Suppressor macrophage treated with lipopolysaccharide for 1 hour (primary cell): ENCODE measurements at places on chromosomes 2 and 18.

- DNase-seq = no peak
Observed at GRCh38 chr2:153823880-153824279, 47.8 kb upstream of the GALNT13 start.

- DNase-seq = no peak
Observed at GRCh38 chr2:123935405-123935804, 89.7 kb upstream of the CNTNAP5 start.

GRCh38 chr2:143700865-143701264 is 571.6 kb downstream of the ARHGAP15 start:
- DNase-seq = no peak

GRCh38 chr18:62578980-62579511 is 56.2 kb downstream of the ZCCHC2 start:
- DNase-seq = no peak

DNA sequence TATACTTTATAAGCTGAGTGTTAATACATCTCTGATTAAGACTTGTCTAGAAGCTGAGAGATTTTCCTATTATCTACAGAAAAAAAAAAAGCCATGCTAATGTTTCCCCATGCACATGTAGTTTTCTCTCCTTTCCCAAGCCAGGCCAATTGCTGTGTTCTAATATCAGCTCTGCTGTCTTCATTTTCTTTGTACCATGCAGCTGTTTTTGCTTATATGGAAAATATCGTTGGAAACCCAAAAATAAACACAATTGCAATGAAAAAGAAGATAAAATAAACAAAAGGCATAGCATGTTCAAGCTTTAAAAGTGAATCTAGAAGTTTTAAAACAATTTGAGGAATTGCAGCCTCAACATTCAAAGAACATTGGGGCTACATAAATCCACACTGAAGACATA is 817.4 kb upstream of the ACVR2A start:
- no peak for DNase-seq

DNA sequence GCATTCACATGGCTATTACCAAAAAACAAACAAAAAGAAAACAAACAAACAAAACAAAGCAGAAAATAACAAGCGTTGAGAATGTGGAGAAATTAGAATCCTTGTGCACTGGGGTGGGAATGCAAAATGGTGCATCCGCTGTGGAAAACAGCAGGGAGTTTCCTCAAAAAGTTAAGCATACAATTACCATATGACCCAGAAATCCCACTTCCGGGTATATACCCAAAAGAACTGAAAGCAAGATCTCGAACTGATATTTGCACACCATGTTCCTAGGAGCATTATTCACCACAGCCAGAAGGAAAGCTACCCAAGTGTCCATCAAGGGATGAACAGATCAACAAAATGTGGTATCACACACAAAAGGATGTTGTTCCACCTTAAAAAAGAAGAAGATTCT is 17.9 kb upstream of the TEX51 start:
- no peak for DNase-seq

- peak; percentile 82 for DNase-seq
Observed at GRCh38 chr2:219057709-219058540, 2.8 kb downstream of the IHH start.

- DNase-seq = peak; percentile 87
Observed at GRCh38 chr2:57890464-57890863, 156.1 kb upstream of the VRK2 start.

GRCh38 chr2:78070693-78071092 is 548.5 kb upstream of the LRRTM4 start:
- DNase-seq = no peak

DNA sequence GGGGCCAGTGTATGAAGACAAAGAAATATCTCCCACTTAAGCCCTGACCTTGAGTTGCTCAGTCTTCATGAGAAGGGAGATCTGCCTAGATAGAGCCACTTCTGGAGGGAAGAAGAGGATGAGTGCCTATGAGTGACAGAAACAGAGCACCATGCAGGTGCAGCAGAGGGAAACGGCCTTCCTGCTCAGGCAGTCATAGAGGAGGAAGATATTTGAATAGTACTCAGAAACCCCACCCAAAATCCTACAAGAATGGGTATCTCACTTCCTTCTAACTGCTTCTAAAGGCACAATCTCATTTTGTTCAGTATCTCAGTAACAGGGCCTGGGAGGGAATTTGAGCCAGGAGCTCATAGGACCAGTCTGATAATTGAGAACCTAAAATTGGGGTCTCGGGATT is 339.3 kb downstream of the ALK start:
- DNase-seq = no peak

- DNase-seq = no peak
Observed at GRCh38 chr2:237351796-237352195, 62.2 kb downstream of the COL6A3 start.

GRCh38 chr2:11582862-11583752 is 49.3 kb downstream of the GREB1 start:
- DNase-seq = peak; percentile 82

DNA sequence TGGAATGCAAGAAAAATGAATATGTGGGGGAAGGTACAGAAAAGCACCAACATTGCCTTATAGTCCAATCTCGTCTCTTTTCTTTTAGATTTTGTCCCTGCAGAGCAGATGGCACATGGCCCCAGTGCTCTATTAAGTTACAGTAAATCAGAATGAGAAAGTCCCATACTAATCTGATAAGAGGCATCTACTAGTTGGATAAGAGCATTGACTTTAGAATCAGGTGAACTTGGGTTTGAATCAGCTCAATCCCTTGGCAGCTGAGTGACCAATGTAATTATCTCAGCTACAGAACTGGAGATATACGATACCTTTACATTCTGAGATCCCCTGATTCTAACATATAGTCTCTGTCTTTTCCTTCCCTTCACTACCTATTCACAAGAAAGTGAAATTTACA is 54.8 kb upstream of the PDE1A start:
- DNase-seq = no peak

GRCh38 chr2:119596638-119597037 is 52.4 kb downstream of the CFAP221 start:
- DNase-seq = no peak

DNA sequence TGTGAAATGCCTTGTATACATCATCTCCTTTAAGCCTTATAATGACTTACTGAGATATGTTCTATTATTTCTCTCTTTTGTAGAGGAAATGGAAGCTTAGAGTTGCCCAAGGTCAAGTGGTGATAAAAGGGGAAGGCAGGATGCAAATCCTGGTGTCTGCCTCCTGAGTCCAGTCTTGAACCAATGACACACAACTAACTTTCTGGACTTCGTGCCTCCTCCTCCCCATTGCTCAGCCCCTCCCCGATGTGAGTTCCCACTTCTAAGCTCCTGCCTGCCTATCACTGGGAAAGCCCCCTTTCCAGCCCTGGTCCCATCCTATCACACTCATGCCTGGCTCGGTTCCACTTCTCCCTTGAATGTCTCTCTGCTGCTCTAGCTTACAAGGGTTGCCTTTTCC is 6.9 kb upstream of the CTIF start:
- peak; percentile 82 for DNase-seq

- DNase-seq = no peak
Observed at GRCh38 chr2:101132202-101132601, 19.0 kb downstream of the TBC1D8 start.

GRCh38 chr2:209472112-209472832 is 48.4 kb downstream of the MAP2 start:
- DNase-seq = peak; percentile 19

- DNase-seq = no peak
Observed at GRCh38 chr2:15681089-15681885, 89.6 kb downstream of the DDX1 start.

GRCh38 chr2:177239932-177240630 is 24.4 kb downstream of the NFE2L2 start:
- peak; percentile 94 for DNase-seq

- DNase-seq = no peak
Observed at GRCh38 chr2:115083711-115084110, 641.3 kb downstream of the DPP10 start.

GRCh38 chr18:59881728-59882656 is 17.8 kb upstream of the PMAIP1 start:
- peak; percentile 91 for DNase-seq

GRCh38 chr18:12287131-12287681 is 20.8 kb upstream of the TUBB6 start:
- no peak for DNase-seq

- no peak for DNase-seq
Observed at GRCh38 chr18:59142274-59142673, 2.6 kb downstream of the SEC11C start.

GRCh38 chr2:55860832-55861231 is 62.8 kb downstream of the EFEMP1 start:
- DNase-seq = no peak

DNA sequence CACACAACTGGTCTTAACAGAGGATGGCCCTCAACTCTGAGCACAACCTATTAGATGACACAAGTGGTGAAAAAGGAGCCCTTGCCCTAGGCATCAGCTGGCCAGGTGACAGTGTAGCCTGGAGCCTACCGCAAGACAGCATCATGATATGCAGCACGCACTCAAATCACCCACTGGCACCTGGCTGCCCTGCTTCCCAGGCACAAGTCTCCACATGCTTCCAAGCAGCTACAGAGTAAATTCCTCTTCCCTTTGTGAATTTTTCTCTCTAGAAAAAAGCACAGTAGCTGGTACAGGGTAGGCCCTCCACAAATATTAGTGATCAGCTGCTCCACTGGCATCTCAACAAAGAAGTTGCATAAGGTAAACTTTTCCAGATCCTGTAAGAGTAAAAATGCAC is 6.0 kb downstream of the FBXO15 start:
- DNase-seq = no peak

- peak; percentile 81 for DNase-seq
Observed at GRCh38 chr2:27715318-27716210, 51.9 kb downstream of the SLC4A1AP start.

- DNase-seq = peak; percentile 83
Observed at GRCh38 chr2:28364610-28365009, 28.0 kb upstream of the FOSL2 start.

DNA sequence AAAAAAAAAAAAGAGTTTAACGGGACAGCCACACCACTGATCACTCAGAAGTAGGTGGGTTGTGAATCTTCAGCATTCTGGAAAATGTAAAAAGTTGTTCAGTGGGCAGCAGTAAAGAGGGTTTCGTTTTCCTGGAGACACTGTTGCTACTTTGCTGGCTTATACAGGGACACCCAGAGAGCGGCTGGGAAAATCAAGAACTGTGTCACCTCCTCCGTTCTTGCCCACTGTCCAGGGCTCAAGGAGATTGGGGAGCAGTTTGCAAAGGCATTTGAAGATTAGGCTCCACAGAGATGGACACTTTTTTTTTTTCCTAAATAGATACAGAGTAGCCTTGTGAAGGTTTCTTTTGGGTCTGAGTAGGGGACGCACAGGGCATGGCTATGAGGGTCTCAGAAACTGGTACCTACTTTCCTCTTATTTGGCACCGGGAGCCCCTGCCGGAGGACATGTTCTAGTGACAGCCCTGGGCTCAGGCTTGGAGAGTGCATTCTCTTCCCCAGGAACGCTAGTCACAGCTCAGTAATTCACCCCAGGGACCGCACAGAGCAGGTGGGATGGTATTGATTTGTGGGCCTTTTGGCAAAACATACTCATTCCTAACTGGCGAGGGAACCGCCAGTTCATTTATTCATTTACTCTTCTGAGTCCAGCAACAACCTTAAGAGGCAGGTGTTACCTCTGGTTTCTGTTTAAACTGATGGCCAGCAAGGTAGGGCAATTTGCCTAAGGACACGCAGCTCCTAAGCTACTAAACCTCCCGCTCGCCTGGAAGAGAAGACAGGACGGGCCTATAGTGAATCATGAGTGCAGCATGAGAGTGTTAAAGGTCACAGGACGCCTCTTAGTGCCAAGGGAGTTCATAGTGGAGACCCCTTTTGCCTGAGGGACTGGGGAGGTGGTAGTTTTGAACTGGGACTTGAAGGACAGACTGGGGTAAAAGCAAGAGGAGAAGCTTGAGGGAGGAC is 53.1 kb downstream of the HPCAL1 start:
- DNase-seq = no peak

DNA sequence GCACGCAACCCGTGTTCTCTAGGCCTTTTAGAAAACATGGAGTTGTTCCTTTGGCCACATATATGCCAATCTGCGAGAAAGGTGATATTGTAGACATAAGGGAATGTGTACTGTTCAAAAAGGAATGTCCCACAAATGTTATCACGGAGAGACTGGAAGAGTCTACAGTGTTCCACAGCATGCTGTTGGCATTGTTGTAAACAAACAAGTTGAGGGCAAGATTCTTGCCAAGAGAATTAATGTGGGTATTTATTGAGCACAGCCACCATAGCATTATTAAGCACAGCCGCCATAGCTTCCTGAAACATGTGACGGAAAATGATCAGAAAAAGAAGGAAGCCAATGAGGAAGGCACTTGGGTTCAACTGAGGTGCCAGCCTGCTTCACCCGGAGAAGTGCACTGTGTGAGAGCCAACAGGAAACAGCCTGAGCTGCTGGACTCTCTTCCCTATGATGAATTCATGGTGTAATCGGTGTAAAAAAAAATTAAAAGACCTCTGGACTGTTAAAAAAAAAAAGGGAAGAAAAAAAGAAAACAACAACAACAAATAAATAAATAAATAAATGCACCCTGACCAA is 29.0 kb upstream of the REL start:
- peak; percentile 76 for DNase-seq
